ENCODE measurements at places on chromosomes 1 and 21.

DNA sequence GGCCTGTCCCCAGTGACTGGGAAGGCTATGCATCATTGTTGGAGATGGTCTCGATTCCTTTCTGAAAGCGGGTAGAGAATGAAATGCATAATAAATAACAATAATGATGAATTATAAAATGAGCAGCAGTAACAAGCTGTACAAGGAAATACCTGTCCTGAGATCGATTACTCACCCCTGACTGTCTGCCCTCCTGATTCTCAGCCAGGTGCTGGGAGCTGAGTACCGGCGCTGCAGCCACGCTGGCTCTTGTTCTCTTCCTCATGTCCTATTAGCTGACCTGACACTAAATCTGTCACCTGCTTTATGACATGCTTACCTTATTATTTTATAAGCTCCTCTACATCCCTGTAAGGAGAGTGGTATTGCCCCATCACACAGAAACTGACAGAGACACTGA lies 3.4 kb downstream of the AGPAT3 start:
- DNase-seq, result no peak

DNA sequence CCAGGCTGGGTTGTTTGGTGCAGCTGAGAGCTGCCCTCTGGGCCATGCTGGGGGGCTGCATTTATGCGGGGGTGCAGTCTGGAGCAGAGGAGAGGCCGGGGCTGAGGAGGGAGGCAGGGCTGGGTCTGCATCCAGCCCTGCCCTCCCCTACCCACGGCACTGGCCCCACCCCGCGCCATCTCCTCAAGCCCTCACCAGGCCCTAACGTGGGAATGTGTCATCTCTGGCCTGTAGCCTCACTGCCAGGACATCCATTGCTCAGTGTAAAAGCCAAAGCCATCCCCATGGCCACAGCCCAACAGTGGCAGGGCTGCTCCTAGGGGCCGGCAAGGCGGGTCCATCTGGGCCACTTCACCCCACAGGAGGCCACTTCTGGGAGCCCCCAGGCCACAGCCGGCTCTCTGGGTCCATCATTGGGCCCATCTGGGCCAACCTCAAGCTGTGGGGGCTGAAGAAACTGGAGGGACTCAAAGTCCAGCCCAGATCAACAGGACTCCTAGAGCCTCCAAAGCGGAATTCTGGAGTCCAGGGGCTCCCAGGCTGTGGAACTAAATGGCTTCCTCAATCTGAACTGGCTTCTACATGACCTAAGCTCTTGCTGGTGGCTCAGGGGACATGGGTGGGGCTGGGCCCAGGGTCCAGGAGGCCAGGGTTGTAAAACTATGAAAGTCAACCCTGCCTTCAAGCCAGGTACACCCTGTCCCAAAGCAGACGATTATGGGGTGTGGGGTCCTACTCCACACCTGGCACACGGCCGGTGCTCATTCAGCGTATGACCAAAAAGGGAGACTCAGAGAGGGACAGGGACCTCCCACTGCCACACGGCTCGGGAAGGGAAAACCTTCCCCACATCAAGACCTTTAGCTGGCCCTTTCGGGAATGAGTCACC lies 32.6 kb downstream of the RUNX3 start:
- DNase-seq, result no peak

GRCh38 chr1:108590957-108591356 lies 31.1 kb downstream of the EEIG2 start:
- DNase-seq, result no peak

DNA sequence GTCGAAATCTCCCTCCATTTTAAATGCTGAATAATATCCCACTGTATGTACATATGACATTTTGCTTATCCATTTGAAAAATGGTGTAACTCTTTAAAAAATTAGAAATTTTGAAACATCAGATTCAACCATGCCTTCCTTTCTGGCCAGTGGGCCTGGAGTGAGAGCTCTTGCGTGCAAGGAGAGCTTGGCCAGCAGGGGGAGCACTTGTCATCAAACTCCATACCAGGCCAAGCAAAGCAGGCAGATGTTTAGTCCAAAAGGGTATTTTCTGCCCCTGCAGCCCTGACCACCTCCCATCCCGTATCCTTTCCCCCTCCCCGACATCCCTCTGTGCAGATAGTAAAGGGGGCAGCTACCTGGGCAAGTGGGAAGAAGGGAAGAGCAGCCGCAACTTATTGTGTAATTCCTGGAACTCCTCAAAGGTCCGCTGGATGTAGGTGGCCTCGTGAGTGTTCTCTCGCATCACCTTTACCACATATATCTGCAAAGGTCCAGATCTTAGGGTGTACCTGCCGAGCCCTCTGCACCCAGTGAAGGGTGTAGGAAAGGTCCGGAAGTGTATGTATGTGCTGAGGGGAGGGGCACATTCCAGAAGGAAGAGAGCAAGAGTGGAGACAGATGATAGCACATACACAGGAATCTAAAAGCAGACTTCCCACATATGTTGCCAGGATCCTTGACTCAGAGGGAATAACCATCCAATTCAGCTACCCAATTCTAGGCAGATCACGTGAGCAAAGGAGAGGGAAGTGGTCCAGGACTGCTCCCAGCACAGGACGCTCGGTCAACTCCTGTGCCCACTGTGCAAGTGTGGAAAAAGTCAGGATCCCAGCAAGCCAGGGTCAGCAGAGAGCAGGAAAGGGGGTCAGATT lies 19.9 kb upstream of the PPP1R15B start:
- DNase-seq, result peak; percentile 67

DNA sequence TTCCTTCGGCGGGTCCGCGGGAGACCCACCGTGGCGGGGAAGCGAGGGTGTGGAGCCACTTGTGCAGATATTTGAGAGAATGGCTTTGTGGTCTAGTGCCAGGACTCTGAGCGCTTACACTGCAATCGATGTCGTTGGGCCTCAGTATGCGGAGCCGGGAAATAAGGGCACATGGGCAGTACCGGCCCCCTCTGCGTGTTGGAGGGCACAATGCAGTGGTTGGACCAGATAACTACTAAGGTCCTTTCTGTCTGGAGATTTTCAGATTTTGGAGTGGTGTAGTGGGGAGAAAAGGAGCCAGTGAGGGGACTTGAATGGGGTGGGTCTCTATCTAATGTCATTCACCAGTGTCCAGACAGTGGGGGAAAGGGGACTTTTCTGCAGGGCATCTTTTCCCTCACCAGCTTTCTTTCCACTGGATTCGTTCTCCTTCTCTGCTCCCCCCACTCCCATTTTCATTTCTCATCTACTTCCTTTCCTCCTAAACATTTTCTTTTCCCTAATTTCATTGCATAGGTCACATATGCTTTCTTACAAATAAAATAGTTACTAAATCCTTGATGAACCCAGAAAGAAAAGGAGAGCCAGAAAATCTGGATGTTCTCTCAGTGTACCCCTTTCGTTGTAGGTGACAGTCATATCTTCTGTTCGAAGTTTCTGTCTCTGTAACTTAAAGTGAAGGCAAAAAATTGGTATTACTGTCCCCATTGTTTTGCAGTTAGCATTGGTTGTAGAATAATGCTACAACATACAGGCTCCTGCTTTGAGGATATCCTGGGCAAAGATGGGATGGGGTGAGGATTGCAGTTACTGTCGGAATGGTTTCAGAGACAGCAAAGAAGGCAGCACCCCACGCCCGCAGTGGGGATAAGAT lies 1.4 kb downstream of the ATF3 start:
- no peak for DNase-seq

DNA sequence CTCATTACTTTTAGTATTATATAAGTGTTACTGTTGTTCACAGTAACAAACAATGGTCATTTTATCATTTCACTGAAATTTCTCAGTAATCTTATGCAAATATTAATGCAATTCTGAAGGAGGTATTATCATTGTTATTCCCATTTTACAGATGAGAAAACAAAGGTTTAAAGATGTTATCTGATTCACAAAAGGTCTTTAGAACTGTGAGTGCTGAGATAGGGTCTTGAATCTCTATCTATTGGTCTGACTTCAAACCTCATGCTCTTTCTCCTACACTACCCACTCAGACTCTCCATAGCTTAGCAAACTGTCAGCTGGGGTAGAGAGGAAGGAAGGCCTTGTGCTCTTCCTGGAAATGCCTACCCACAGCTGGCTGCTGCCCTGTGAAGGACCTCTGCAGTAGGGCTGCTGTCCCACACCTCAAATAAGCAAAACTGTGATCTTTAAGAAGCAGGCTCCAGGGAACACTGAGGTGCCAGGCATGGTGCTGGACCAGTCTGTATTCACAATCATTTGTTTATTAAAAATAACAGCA lies 6.2 kb upstream of the OSCP1 start:
- no peak for DNase-seq

GRCh38 chr1:11256299-11256698 lies 6.1 kb downstream of the MTOR start:
- no peak for DNase-seq

DNA sequence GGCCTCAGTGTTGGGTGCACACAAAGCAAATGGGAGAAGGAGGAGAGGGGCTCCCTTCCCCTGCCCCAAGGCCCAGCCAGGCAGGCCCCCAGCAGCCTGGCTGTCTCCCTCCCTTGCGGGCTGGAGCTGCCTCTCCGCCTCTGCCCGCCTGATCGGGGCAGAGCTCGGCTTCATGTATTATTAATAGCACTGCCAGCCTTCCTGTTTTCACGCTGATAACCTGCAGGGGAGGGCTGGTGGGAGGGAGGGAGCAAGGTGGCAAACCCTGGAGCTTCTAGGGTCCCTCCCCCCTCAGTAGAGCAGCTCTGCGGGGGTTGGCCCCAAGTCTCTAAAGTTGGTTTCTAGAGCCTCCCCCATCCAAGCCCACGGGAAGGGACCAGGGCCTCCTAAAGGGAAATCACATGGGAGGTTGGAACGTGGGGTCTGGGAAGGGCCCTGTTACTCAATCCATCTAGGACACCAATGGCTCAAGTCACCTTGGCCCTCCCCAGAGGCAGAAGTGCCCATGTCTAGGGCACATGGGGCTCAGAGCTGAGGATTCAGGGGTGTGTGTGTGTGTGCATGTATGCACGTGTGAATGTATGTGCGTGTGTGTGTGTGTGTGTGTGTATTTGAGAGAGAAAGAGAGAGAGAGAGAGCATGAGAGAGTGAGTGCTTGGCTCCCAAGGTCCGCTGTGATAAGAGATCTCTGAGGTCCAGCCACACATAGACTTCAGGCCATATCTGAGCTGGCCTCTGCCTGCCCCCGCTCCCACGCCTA lies 21.8 kb upstream of the POU3F1 start:
- DNase-seq, result no peak

DNA sequence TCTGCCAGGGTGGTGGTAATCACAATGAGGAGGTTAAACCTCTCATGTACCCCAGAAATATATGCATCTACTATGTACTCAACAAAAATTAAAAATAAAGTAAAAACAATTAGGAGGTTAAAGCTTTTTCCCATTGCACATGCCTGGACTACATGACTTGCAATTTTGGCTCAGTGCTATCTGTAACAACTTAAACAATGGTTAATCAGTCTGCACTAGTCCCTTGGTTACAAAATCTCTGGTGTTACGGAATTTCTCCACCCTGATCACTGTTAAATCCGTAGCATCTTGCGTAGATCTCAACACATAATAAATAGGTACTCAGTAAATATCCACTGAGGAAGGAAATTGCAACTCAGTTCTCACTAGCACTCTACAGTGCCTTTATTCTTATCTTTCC lies 66.5 kb downstream of the SDCCAG8 start:
- DNase-seq, result no peak

GRCh38 chr1:99003581-99004253 lies 944 bp downstream of the PLPPR5 start:
- no peak for DNase-seq

DNA sequence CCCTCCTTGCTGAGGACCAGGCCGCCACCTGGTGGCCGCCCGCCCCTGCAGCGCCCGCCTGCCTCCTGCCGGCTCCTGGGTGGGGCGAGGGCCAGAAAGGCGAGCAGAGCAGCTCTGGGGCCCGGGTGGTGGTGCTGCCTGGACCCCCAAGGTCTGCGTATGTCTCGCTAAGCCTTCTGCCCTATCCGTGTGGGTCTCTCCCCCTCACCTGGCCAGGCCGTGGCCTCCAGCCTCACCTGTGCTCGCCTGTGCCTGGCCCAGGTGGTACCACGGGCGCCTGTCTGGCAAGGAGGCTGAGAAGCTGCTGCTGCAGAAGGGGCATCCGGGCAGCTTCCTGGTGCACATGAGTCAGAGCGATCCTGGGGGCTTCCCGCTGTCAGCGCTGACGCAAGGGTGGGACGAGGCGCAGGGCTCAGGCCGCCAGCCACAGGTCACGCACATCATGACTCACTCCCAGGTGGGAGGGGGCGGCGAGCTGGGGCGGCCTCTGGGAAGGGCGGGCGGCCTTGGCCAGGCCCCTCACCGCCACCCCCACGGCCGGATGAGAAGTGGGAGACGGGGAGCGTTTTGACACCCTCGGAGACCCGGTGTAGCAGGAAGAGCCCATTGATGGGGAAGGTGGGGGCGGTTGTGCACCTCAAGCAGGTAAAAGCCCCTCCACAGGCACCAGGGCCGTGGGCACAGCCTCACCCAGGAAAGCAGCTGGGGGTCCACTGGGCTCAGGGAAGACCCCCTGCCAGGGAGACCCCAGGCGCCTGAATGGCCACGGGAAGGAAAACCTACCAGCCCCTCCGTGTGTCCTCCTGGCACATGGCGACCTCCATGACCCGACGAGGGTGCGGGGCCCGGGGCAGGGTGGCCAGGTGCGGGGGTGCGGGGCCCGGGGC lies 9.9 kb downstream of the RNF223 start:
- peak; percentile 56 for DNase-seq

DNA sequence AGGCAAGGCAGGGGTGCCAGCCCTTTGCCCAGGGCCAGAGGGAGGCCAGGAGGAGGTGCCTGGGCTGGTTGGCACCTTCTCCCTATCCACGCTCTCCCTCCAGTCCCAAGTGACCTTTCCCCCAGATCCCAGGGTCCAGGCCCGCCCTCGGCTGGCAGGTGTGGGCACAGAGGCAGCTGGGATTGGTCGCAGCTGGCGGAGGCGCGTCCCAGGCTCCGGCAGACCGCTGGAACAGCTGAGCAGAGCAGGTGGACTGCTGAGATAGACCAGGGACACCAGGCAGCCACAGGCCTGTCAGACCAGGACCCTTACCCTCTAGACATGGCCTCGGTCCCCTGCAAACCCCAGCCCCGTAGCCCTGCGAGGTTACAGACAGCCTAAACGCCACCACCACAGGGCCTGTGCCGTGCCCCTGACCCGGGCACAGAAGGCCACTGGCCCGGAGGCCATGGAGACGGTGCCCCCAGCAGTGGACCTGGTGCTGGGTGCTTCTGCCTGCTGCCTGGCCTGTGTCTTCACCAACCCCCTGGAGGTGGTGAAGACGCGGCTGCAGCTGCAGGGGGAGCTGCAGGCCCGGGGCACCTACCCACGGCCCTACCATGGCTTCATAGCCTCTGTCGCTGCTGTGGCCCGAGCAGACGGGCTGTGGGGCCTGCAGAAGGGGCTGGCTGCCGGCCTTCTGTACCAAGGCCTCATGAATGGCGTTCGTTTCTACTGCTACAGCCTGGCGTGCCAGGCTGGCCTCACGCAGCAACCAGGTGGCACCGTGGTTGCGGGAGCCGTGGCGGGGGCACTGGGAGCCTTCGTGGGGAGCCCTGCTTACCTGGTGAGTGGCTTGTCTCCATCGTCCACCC lies at the start of gene SLC25A34:
Gene SLC25A34, plus strand, starts transcription at position 221 of the 854 bp plus-strand sequence. Its CDS starts 228 bp downstream, at position 449.
- no peak for DNase-seq

GRCh38 chr1:178121883-178122282 lies 28.0 kb downstream of the RASAL2 start:
- no peak for DNase-seq

GRCh38 chr1:53693773-53694717 lies 44.9 kb downstream of the GLIS1 start:
- DNase-seq, result no peak

- no peak for DNase-seq
Observed at GRCh38 chr1:6834366-6834765, 49.1 kb downstream of the CAMTA1 start.

GRCh38 chr1:155389826-155390225 lies 69.1 kb downstream of the RUSC1 start:
- DNase-seq, result no peak
